ENCODE measurements at places on chromosomes 1 and 21. TPM values are rescaled to one million over a fixed set of nuclear protein-coding genes. Genes with fewer than 3 reads are reported as not detected.

Gene OR2L3
- not detected for total RNA-seq

Gene FOXE3
- not detected for total RNA-seq

Gene SOAT1
- 190 TPM for total RNA-seq

Gene PDE4B
- total RNA-seq: 2.9 TPM

Gene TMPRSS2
- 13.1 TPM for total RNA-seq

Gene DNMT3L
- total RNA-seq: not detected

Gene NDC1
- total RNA-seq: 44.8 TPM

Gene OR2L8
- not detected for total RNA-seq

Gene NID1
- total RNA-seq: 8.6 TPM

Gene S100PBP
- total RNA-seq: 57.4 TPM

Gene BLACAT1
- 14.2 TPM for total RNA-seq

Gene PKNOX1
- 10.1 TPM for total RNA-seq

Measured in Calu3 (cell line).